Activated B cell treated with CpG ODN at 0.5 μM for 24 hours (primary cell): ENCODE measurements at places on chromosomes 3 and 15. TPM values are rescaled to one million over a fixed set of nuclear protein-coding genes. Genes with fewer than 3 reads are reported as not detected.

The PLEKHO2 gene
- 36.5 and 38.1 TPM in 2 replicates for total RNA-seq

The ADAMTSL3 gene
- not detected in 2 replicates for total RNA-seq

DNA sequence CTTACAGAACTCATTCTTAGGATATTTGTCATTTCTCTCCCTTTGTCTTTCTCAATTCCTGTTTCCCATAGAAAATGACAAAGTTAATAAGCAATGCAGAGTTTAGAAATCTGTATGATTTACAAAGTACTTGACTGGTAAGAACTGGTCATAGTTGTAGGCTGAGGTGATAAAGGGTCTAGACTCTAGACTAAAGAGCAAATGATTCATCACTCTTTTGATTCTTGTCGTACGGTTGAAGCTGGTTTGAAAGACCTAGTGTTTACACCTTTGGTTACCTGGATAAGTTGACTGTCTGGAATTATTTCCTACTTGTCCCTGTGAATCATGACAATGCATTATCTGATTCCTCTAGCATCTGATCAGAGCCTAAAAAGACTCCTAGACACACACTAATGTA lies 58.9 kb upstream of the TP63 start:
- no peak for DNase-seq

- DNase-seq: no peak
Measured at GRCh38 chr3:71384837-71385716, 198.5 kb downstream of the FOXP1 start.

DNA sequence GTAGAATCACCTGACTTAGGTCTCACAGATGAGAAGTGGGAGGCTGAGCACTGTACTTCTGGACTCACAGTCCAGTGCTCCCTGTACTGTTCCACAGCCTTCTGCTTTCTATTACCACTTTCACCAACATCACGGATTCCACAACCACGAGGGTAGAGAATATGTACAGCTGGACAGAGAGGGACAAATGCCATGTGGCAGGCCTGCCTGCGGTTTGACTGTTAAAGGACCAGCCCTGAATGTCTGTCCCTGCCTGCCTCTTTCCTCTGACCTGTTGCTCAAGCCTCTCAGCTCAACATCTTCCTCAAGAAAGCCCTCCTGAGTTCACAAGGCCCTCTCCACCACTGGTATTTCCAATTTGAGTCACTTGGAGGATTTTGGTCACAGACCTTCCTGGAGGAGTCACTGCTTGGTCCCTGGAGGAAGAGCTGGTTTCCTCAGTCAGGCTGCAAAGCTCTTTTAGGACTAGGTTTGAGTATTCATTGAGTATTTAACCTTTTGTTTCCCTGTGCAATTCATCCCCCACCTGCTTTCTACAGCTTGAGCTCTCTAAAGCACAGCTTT lies 49.1 kb downstream of the RAB11A start:
- DNase-seq: no peak
